ENCODE measurements at places on chromosomes 11 and 22. TPM values are rescaled to one million over a fixed set of nuclear protein-coding genes. Genes with fewer than 3 reads are reported as not detected.

KCNK7 gene
- 0.40 TPM for total RNA-seq

CCDC73 gene
- total RNA-seq = not detected

OR51B5 gene
- not detected for total RNA-seq

DNA sequence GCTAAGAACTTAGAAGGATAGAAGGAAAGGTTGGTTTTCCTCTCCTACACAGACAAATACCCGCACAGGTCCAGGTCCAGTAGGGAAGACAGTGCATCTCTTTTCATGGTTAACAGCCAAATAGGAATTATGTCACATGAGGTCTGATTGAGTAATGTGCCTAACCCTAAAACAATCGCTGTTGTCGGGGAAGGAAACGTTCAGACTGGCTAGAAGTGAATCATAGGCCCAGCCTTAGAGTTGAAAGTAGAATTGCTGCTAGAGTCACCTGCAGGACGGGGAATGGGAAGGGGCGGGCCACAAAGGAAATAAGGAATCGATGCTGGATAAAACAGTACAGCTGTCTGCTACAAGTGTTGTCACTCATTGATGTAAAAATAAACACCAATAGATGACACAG, 12.4 kb upstream of the HTATIP2 start:
- ATAC-seq = no peak

- ATAC-seq = no peak
Observed at GRCh38 chr11:64802370-64803157, 450 bp downstream of the MAP4K2 start.

- no peak for ATAC-seq
Observed at GRCh38 chr11:43545610-43546009, 134.9 kb upstream of the HSD17B12 start.

GRCh38 chr11:64447831-64448598, 89.1 kb downstream of the RPS6KA4 start:
- ATAC-seq = peak; percentile 42

Measured in gastroesophageal sphincter (tissue), 4 donors.